Adipocyte (in vitro differentiated cells): ENCODE measurements at places on chromosomes 1 and 21.
A peak's percentile ranks its signal among the peaks of the same experiment; 100 is the strongest.

GRCh38 chr1:82485591-82486369, 685.0 kb downstream of the ADGRL2 start:
- DNase-seq = peak; percentile 58

DNA sequence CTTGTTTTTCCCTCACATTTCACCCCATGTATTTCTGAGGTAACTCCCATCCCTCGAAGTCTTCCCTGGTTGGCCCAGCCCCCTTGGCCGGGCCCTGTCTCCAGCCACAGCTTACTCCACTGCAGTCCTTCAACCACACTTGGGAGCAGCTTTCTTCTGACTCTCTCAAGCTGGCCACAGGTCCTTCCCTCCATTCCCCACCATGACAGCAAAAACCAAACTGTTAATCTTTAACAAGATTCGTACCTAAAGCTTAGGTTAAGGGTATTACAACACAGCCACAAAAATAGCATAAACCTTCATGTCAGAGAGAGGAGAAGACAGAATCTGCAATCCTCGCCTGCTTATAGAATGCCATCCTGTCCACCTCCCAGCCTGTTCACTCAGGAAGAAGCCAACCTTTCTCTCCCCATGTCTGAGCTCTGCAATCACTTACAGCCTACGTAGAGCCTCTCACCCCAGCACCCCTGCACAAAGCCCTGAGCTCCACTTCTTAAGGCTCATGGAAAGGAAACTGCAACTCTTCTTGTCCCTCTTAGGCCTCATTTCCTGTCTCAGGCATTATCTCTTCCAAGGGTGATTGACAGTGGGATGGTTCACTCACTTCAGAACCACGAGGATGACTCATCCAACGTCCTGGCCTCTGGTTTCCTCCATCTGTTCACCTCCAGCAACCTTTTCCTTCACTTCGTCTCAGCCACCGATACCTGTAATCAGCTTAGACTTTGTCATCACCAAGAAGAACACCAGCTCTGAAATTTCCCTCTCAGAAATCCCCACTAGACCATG, 72.8 kb downstream of the CD2 start:
- DNase-seq = no peak

GRCh38 chr1:234986750-234987414, 141.8 kb downstream of the TOMM20 start:
- DNase-seq = peak; percentile 39

GRCh38 chr1:44220001-44220751, 6.9 kb downstream of the DMAP1 start:
- DNase-seq = no peak

- peak; percentile 56 for DNase-seq
Measured at GRCh38 chr1:60044881-60045280, 28.7 kb downstream of the C1orf87 start.

- DNase-seq = no peak
Measured at GRCh38 chr1:161069731-161070270, at the start of gene ARHGAP30. Gene ARHGAP30, minus strand, starts transcription at chr1:161069891. Its CDS starts 267 bp downstream, at chr1:161069624.

DNA sequence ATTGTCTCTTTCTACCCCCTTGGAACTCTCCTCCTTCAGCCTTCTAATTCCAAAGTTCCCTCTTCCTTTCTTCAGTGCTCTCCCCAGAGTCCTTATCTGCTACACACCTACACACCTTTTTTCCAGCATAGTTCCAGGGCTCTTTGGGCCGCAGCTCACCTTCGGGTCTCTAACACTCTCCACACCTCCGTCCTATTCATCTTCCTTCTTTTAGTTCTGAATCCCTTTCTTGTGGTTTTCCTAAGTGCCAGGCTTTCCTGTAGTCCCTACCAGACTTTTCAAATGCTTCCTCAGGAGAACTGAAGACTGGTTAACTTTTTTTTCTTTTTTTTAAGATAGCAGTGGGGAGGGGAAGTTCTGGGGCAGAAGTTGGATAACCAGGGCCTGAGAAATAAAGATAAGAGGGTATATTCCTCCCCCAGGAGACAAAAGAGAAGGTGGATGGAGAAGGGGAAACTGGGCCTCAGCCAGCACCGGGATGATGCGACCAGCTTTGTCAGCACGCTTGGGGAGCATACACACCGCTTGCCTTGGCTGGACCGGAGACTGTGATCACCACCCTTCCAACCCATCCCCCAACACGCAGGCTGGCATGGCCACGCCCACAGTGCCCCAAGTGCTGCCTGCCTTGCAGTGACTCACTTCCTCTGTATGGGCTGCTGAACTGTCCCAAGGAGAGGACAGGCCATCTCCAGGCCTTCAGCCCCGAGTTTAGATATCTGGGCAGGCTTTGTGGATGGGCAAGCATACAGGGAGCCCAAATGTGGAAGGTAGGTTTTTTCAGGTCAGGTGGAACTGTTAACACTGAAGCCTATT, 2.5 kb upstream of the CERS2 start:
- DNase-seq = peak; percentile 75

DNA sequence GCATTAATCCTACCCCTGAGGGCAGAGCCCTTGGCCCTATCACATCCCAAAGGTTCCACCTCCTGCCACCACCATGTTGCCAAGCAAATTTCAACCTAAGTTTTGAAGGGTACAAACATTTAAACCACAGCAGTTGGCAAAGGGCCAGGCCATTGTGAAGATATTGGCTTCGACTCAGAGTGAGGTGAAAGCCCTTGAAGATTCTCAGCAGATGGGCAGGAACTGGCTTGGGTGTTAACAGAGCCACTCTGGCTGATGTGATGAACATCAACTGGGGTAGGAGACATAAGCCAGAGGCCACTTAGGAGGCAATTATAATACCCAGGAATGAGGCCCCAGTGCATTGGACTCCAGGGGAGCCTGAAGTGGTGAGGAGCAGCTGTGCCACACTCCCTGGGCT, 207.7 kb upstream of the KAZN start:
- no peak for DNase-seq

DNA sequence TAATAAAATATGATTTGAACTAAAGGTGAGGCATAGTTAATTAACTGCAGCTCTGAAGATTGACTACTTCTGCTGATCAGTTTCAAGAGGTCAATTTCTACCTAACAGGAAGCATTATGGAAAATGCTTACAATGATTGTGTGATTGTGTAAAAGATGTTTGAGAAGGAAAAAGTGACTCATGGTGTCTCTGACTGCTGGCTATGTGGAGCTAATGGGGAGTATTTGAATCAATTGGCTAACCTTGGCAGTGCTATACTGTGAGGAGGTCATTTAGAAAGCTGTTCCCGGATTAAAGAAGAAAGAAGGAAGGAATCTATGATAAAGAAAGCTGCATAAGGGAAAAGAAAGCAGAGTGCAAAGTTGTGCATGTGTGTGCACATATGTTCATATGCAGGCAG, 376.5 kb downstream of the ADGRL2 start:
- peak; percentile 71 for DNase-seq

- DNase-seq = no peak
Measured at GRCh38 chr1:44321466-44321865, 33.6 kb downstream of the ERI3 start.

- DNase-seq = no peak
Measured at GRCh38 chr1:230314142-230314470, 112.0 kb downstream of the PGBD5 start.

DNA sequence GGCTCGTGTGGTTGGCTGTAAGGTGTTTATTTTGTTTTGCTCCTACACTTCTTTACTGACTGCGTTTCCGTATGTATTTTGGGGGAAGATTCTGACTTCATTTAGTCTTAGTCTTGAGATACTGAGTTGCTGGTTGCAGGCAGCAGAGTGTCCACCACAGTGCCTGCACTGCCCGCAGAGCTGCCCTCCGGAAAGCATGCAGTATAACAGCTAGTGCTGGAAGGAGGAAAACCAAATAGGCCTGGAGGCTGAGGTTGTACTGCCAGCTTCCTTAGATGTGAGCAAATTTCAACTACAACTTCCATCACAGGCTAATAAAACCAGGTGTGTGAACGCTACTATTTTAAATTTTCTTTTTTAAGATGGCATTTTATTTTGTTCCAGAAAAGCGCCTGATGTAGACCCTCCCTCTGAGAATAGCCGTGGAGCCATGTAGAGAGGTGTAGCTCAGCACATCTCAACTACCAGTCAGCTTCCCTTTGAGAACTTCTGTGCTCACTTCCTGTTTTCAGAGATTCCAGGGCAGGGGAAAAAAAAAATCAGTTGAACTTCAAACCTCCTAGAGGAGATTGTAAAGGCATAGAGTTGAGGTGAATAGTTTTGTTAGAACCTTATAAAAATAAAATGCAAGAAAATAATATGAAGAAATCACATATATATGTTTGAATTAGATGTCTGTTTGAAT, 17.6 kb downstream of the LMO4 start:
- DNase-seq = no peak

GRCh38 chr1:176876966-176877515, 287.5 kb downstream of the ASTN1 start:
- no peak for DNase-seq

- DNase-seq = no peak
Measured at GRCh38 chr1:36605942-36606640, 123.4 kb upstream of the CSF3R start.

- no peak for DNase-seq
Measured at GRCh38 chr1:109721971-109722370, 9.9 kb downstream of the GSTM5 start.

- no peak for DNase-seq
Measured at GRCh38 chr1:117173006-117173405, 37.7 kb downstream of the VTCN1 start.

DNA sequence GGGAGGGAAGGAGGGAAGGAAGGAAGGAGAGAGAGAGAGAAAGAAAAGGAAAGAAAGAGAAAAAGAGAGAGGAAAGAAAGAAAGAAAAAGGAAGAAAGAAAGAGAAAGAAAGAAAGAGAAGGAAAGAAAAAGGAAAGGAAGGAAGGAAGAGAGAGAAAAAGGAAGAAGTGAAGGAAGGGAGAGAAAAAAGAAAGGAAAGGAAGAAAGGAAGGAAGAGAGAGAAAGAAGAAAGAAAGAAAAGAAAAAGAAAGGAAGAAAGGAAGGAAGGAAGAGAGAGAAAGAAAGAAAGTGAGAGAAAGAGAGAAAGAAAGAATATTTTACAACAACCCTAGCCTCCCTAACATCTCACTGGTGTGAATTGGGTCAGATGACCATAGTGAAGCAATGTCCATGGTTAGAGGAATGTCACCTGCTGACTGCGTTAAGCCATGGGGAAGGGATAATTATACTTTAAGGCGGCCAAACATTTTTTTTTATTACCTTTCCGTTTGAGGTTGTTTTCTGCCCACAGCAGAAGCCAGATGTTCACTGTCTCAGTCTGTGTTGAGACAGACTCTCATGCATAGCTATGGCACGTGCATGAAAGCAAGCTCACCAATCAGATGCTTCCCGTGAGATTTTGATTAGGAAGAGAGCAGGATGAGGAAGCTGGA, 76.4 kb downstream of the SNRPE start:
- no peak for DNase-seq

GRCh38 chr1:209399800-209400199, 183.7 kb upstream of the CAMK1G start:
- DNase-seq = no peak

DNA sequence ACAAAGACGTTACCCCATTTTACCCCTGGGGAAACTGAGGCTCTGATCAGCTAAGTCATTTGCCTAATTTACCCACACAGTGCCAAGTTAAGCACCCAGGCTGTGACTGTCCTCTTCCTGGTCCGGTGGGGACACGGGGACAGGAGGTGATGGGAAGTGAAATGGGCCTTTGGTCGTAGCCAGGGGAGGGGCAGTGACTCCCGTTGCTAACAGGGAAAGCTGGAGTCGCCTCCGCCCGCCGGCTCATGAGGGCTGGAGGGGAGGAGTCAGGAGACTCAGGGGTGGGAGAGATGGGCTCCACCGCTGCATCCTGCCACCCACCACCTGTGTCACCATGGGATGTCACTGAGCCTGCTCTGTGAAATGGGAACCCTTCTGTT, 139.3 kb downstream of the PGBD5 start:
- DNase-seq = no peak

DNA sequence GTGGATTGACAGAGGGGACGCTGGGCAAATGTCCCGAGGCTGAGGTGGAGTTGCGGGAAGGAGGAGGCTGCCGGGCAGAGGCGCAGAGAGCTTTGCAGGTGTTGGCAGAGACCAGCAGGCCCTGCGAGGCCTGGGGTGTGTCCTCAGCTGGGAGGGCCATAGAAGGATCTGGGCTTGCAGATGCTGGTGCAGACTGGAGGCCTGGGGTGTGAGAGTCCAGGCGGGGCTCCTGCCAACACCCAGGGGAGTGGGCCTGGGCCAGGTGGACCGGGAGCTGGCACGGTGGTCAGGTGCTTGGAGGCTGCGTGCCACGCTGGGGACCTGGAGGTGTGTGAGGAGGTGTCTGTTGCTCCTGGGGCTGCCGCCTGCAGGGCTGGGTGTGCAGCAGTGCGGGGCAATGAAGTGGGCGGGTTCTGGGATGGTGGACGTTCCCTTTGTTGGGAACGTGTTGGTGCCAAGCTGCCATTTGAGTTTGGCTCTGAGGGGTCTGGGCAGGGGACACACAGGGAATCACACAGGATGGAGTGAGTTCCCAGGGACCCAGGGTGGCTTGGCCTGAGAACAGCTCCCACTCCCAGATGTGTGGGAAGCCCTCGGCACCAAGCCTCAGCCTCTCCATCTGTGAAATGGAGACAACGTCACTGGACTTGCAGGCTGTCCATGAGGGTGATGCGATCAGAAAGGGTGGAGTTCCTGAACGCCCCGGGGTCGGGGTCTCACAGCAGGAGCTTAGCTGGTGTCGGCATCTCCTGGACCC, 39.9 kb upstream of the POFUT2 start:
- no peak for DNase-seq

DNA sequence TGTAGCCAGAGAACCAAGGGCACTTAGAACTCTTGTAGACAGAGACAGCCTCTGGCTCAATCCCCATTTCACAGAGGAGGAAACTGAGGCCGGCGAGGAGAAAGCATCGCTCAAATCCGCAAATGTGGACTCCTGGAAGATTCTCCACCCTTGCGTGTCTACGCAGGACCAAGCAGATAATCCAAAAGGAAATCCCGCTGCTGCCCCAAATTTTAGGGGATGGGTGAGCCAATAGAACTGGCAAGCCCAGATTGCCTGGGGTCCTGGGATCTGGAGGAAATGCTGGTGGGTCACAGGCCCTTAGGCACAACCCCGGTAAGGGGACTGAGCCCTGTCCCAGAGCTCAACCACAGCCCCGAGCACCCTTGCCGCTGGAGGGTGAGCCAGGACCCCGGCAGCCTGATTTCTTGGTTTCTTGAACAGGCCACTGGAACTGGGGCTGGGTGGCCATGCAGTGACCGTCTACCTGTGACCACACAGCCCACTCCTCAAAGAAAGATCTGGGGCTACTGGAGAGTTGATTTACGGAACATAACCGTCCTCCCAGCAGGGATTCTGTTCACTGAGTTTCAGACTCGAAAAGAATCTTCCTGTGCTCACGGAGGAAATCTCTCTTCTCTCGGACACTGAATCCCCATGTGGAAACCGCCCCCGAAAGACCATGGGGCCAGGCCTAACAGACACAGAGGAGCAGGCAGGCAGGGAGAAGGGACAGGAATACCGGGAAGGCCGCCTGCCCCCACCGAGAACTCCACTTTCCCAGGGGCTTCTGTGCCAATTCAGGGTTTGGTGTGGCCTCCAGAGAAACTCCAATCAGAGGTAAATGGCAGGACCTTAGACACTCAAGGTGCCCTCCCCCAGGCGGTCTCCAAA, 238.4 kb downstream of the NPHP4 start:
- no peak for DNase-seq

- DNase-seq = no peak
Measured at GRCh38 chr21:14675774-14676530, 129.8 kb upstream of the SAMSN1 start.

- no peak for DNase-seq
Measured at GRCh38 chr21:18089786-18090185, 154.8 kb upstream of the CHODL start.

- no peak for DNase-seq
Measured at GRCh38 chr1:35657851-35658250, 16.5 kb upstream of the PSMB2 start.

- no peak for DNase-seq
Measured at GRCh38 chr1:232586679-232587078, 43.3 kb downstream of the SIPA1L2 start.
